NCI-H2029 treated with DMSO at 0.1 percent for 48 hours (cell line): ENCODE measurements at places on chromosomes 6 and 20.

DNA sequence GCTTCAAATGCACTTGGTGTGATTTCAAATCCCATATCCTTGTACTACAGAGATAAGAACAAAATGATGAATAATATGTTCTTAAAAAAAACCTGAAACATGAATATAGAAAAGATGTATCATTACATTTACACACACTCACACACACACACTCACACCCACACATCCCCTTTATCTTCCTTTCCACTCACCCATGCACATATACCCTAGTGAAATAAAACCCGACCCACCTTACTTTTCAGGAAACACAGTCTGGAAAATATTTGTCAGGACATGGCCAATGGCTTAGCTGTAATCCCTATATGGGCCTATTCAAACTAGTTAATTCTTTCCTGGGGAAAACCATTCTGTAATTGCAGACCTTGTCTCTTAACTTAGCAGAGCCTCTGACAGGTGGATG is 60.8 kb upstream of the EDN1 start:
- DNase-seq: no peak

DNA sequence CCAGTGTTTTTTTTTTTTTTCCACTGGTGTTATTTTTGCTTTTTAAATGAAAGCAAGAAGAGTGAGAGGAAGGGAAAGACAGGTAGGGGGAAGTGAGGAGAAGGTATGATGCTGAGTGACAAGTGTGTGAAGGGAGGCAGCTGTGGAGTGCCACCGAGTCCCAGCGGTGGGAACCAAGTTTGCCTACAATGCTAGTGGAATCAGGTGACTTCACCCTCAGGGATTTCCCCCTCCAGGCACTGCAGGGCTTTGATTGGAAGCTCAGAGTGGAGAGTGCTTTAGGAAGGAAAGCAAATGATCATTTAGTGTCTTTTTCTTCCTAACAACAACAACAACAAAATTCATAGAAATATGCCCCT is 120.5 kb upstream of the ENPP5 start:
- DNase-seq: no peak

GRCh38 chr6:13024616-13025015 is 303.7 kb downstream of the TBC1D7 start:
- DNase-seq: no peak

GRCh38 chr6:155264693-155265320 is 994 bp downstream of the CLDN20 start:
- DNase-seq: no peak

DNA sequence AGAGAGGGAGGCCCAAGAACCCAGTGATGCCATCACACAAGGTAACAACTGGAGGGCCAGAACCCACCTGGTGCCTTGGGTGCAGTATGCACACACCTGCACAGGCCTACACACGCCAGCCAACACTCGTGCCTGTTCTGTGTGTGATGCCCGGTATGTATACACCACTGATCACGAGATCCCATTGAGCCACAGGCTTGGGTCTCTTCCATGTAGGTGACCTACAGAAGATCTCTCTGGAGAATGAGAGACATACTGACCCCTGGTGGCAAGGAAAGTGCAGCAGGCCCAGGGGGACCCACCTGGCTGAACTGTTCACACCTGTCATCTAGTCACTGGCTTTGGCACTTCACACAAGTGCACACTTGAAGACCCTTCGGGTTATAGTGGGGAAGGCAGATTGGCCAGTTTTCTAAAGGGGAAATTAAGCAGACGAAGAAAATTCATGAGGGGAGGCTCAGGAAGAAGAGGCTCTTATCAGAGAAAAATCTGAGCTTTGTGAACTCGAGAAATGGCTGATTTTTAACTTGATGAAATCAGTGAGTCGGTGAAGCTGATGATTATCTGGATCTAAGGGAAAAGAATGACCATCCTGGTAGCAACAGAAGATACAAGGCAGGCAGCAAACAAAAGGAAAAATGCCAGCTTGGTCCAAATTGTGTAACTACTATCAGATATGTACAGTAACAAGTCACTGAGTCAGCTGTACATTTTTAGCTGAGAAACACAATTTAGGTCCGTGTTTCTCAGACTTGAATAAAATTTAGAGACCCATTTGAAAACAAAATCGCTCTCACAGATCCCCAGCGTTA is 69.1 kb upstream of the PBOV1 start:
- DNase-seq: peak; percentile 38

DNA sequence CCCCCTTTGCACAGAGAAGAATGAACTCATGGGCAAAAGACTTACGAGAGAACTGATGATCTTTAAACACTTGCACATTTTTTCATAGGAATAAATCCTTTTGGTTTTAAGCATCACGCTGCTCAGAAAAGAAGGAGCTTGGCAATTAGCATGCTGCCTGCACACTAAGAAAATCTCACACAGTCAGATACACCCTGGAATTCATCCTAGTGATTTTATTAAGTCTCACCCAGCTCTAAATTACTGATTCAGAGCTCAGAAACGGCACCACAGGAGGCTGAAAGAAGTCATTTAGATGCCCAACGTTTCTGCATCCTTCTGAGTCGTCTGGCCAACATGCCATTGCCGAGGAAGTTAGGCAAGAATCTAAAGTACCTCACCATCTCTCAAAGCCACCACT is 18.0 kb upstream of the NRSN1 start:
- no peak for DNase-seq

DNA sequence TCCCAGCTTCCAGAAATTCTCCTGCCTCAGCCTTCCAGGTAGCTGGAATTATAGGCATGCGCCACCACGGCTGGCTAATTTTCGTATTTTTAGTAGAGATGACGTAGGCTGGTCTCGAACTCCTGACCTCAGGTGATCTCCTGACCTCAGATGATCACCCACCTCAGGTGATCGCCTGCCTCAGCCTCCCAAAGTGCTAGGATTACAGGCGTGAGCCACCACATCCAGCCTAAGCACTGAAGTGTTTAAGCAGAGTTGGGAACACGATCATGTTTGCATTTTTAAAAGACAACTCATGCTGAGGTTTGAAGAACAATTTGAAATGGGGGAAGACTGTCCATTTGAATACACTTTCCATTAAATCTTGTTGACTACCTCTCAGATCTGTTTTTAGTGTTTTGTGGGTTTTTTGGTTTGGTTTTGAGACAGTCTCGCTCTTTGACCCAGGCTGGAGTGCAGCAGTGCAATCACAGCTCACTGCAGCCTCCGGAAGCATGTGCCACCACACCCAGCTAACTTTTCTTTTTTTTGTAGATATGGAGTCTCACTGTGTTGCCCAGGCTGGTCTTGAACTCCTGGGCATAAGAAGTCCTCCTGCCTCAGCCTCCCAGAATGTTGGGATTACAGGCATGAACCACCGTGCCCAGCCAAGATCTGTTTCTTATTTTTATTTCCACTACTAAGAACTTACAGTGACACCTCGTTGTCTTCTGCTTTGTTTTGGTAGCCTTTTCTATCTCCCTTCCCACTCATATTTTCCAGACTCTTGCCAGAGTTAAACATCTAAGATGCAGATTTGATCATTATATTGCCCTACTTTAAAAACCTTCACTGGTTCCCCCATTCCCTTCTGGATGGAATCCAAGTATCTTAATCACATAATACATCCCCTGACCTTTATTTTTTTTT is 5.5 kb downstream of the CASP8AP2 start:
- DNase-seq: no peak

DNA sequence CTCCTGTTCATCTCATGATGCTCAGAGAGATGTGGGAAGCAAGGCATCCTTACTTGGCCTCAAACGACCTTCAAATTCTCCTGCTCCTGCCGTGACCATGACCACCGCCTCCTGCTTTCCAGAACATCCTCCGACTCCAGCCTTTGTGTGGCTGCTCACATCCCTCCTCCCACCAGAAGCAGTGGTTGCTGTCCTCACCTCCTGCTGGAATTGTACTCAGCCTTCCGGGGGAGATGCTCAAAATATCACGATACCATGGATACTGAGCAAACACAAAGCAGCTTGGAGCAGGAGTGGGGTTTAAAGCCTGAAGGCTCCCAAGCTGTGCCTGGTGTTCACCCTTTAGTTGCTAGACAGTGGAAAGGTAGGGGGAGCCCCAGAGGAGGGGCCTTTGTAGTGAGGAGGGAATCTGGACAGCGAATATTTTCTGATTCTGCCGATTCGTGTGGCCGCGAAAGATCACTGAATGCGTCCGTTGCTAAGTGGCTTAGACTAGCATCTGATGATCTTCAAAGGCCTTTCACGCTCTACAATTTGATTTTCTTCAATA is 9.3 kb upstream of the DUSP22 start:
- DNase-seq: no peak

DNA sequence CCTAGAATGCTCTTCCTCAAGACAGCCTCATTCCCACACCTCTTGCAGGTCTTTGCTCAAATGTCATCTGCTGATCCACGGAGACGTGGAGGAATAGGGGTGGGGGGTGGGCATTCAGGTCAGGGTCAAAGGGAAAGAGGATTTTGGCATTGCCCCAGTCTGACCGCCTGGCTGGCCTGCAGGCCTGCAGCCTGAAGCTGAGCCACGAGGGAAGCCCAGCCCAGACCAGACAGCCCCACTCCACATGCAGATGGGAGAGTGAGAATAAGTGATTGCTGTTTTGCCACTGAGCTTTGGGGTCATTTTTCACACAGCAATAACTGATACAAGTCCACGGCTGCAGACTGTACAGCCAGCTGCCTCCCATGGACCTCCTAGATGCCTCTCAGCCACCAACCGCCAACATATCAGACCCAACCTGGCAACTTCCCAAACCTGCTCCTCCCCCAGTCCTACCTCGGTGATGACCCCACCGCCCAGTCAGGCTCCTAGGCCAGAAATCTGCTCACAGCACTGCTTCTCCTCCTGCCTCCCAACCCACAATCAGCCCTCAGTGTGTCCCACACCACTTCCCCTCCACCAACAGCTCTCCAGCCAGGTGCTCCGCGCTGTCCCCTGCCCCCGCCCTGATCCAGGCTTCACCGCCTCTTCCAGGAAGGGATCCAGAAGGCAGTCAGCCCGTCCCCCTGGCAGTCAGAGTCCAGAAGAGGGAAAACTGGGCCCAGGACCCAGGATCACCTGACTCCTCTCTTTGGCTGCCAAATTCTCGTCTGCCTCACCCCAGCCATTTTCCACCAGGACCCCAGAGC is 14.0 kb downstream of the KIAA1755 start:
- DNase-seq: peak; percentile 8

DNA sequence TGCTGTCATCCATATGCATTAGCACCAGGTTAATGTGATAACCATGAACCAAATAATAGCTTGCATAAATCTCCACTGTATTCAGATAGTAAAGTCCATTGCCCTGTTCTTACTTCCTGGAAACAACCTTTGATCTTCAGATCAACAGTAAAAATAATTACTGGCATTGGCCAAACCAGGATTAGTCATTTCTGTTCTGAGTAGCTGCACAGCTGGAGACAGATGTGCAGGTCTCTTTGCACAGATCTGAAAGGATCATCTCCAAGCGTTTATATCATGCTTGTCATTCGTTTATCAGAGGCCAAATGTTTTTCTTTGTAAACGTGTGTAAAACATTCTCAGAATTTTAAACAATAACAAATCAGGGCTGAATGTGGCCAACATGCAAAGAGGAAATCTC is 134.4 kb upstream of the HMGCLL1 start:
- DNase-seq: no peak

- DNase-seq: no peak
Observed at GRCh38 chr6:165551828-165552227, 111.2 kb downstream of the PDE10A start.

- no peak for DNase-seq
Observed at GRCh38 chr6:156881687-156882629, 104.8 kb downstream of the ARID1B start.

DNA sequence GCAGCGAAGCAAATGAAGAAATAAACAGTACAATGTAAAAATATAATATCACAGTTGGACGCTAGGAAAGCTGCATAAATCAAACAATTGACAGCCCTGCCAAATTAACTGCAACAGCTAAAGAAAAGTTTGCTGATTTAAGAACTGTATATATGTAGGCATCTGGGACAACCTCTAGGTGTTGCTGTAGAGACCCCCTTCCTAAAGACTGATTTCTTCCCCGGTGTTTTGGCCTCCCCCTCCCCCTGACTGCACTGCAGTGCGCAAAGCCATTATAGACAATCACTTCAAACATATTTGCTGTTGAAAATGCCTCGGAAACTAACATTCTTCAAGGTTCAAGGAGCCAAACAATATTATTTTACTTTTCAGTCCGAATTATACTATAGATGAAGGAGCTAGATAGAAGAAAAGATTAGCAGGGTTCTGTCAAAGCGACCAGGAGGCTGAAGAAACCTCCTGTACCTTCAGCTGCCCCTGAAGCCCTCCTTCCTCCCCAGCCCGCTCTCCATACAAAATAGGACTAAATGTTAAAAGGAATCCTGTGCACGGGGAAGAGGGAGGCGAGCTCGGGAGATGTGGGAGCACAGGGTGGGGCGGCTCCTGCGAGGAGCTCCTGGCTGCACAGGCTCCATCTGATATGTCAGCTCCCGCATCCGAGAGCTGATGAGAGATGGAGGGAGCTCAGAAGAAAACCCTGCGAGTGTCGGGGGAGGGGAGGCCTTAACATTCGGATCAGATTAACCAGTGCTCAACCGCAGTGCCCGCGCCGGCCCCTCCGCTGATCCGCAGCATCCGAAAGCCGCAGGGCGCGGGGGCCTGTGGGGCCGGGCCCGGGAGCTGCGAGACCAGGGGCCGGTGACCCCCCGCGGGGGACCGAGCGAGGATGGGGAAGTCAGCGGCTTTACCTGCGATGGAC is 822 bp downstream of the ELOVL4 start:
- DNase-seq: no peak

GRCh38 chr20:21133917-21134622 is 8.2 kb downstream of the KIZ start:
- no peak for DNase-seq

GRCh38 chr6:108164815-108165706 is 761 bp upstream of the NR2E1 start:
- DNase-seq: no peak

DNA sequence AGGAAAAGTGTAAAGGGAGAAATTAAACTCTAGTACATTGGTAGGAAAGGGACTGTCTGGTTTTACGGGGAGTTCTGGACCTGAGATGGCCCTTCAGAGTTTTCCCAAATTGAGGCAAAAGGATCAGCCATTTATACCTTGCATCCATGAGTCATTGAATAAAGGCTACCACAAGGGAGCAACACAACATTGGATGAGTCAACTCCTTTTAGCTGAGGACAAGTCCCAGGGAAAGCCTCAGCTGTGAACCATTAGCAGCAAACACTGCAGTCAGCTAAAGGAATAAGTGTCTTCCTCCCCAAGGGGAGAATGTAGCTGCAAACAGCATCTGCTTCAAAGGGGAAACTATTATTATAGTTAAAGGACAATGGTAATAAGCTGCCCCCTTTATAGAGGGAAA is 468.7 kb upstream of the ID4 start:
- DNase-seq: no peak

DNA sequence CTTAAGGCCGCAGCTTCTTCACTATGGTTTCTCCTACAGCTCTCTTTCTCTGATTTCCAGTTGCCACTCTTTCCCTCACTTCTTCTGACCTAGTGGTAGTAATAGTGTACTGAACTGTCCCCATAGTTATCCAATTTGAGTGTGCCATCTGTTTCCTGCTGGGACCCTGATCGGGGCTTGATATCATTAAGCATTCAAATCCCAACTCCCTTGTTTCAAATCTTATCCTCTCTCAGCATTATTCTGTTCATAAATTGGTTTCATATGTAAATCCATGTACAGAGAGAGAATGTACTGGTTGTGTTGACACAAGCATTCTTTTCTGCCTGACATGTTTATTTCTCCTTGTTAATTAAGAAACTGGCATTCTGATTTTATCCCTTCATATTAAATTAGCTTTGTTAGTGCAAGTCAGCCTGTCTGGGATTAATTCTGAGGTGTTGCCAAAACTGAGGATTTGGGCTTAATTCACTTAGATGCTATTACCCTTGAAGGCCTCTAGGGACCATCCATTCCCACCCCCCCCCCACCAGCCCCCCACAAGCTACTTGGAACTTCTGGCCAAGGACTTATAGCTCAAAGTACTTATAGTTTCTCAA is 84.6 kb upstream of the PROKR2 start:
- DNase-seq: no peak

GRCh38 chr6:160137989-160138835 is 16.6 kb downstream of the SLC22A1 start:
- peak; percentile 25 for DNase-seq
